Stimulated activated CD8-positive, alpha-beta memory T cell treated with anti-CD3 and anti-CD28 coated beads, Interleukin-2, amount 100 ng/mL, for 48 hours (primary cell): ENCODE measurements at places on chromosomes 5 and 9.

- DNase-seq: no peak
These were observed 297.0 kb upstream of the TAS2R1 start for GRCh38 chr5:9927106-9927505.

DNA sequence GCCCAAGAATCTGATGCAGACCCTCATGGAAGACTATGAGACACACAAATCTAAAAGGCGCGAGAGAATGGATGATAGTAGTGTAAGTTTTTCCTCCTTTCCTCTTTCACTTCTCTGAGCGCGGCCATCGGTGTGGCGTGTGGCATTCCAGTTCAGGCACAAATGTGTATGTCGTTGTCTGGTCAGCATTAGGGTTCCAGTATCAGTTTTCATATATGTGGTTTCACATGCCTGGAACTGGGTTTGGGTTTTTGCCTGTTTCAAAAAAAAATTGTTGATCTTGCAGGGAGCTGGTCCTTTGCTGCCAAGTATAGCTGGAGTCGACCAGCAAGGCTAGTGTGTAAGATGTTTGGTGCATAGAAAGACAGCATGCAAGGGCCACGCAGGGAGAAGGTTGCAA is 51.5 kb downstream of the C9orf152 start:
- DNase-seq: no peak

GRCh38 chr5:150570333-150570732 is 62.4 kb downstream of the NDST1 start:
- no peak for DNase-seq

GRCh38 chr9:138053996-138054752 is 176.6 kb downstream of the CACNA1B start:
- DNase-seq: no peak

DNA sequence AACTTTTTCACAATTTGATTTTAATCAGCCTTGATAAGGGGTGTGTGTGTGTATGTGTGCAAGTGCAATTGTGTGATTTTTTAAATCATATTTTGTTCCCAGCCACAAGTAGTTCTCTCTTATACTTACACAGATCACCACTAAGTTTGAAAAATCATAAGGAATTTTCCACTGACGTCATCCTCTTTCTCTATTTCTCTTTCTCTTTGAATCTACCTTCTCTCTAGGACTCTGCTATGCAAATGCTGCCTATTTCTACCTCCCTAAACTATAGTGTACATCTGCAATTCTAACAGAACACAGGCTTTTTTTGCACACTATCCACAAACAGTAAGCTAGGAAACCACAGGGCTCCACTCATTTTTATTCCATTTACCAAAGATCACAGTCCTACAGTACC is 254.6 kb upstream of the CYLC2 start:
- DNase-seq: no peak
